ENCODE measurements at places on chromosomes 3 and 15.
A peak's percentile ranks its signal among the peaks of the same experiment; 100 is the strongest.

DNA sequence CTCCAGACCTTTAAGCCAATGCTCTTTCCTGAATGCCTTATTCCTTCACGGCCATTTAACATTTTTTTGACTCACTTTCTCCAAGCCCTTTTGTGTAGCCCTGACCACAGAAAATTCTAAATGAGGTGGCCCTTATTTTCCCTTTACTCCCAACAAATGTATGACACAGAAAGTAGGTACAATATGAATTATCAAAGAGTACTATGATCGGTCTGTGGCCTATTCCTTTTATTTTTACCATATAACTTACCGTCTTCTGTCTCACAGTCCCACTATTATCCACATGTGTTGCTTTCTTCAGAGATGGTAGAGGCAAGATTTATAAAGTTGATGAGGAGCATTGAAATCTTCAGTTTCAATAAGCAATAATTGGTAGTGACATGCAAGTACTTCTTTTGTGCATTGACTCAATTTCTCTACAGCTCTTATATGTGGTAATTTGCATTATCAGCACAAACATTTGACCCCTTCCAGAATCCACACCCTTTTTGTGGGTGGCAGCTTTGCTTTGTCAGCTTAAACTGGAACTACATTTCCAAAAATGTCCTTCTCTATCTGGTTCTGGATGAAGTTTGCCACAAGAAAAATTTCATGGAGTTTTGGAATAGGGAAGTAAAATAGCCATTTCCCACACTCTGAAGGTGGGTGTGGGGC, 143.8 kb upstream of the GADL1 start:
- DNase-seq = no peak

GRCh38 chr15:51624022-51624421, 1.5 kb upstream of the DMXL2 start:
- DNase-seq = no peak

- DNase-seq = no peak
These were observed 11.3 kb upstream of the STRA6 start for GRCh38 chr15:74213858-74214284.

DNA sequence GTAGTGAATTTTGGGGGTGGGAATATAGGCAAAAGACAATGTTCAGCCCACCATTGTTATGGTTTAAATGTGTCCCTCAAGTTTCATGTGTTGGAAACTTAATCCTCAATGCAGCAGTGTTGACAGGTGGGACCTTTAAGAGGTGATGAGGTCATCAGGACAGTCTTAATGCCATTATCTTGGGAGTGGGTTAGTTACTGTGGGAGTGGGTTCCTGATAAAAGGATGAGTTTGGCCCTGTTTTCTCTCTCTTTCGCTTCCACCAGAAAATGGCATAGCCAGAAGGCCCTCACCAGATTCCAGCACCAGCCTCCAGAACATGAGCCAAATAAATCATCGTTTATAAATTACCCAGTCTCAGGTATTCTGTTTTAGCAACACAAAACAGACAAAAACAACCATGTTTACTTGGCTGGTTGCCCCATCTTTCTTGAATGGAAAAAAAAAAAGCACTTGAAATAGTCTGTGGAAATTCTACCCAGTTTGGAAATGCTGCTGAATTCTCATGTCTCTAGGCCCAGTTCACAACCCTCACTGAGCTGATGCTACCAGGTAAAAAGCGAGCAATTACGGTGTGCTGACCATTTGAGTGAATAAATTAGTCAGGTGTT, 31.0 kb upstream of the MFSD1 start:
- no peak for DNase-seq

- DNase-seq = peak; percentile 68
These were observed 105.0 kb downstream of the FOXP1 start for GRCh38 chr3:71478568-71478967.

GRCh38 chr3:134294302-134295280, 43.9 kb upstream of the RYK start:
- DNase-seq = peak; percentile 18

DNA sequence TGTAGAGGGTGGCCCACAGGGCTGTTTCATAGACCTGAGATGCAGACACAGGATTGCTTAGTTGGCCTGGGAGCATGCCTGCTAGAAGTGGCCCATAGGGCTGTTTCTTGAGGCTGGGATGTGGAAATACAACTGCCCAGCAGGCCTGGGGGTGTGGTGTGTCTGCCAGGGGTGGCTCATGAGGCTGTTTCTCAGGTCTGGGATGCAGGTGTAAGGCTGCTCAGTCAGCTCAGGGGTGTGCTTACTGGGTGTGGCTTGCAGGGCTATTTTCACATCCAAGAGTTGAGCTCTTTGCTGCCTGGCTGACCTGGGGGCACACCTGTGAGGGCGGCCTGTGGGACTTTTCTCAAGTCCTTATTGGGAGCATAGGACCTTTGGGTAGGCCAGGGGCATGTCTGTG, 131.3 kb downstream of the DOCK3 start:
- DNase-seq = no peak

GRCh38 chr15:96764501-96764900, 434.0 kb downstream of the NR2F2 start:
- DNase-seq = no peak

DNA sequence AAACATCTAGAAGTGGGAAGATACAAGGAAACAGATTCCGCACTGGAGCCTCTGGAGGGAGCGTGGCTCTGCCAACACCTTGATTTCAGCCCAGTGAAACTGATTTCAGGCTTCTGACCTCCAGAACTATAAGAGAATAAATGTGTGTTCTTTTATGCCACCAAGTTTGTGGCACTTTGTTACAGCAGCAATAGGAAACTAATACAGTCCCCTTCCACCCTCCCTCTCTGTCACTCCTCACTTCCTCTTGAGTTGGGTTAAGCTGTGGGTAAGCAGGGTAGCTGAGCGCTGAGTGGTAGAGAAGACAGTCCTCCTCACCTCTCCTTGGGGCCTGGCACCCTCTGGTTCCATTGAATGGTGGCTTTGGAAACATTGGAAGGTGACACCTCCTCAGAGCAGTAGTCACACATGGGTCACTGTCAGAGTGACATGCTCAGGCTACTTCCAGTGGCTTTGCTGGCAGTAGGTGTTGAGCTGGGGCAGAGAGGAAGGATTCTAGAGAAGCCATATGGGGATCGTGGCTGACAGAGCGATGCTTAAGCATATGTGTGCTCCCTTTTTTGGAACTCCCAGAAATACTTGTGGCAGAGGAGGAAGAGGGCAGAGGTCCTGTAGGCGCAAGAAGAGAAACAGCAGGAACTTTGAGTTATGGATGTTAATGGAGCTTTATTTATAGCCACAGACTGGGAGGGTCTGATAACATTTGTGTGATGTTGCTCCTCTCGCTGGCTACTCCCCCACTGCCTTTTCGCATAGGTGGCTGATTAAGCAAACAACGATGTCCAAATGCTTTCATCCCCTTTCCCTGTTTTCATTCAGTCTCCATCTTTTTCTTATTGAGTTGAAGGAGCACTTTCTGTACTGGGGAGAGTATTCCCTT, 14.8 kb upstream of the HCN4 start:
- DNase-seq = no peak

GRCh38 chr3:187264021-187264420, 27.5 kb downstream of the MASP1 start:
- DNase-seq = no peak

GRCh38 chr3:49908373-49909199, 4.9 kb upstream of the MST1R start:
- DNase-seq = no peak

Measured in stimulated activated CD4-positive, alpha-beta T cell treated with anti-CD3 and anti-CD28 coated beads, Interleukin-4, amount 100 ng/mL, for 1 hour (primary cell).